ENCODE measurements at places on chromosomes 2 and 18. TPM values are rescaled to one million over a fixed set of nuclear protein-coding genes. Genes with fewer than 3 reads are reported as not detected.

Gene NAB1
- 39.4 TPM for total RNA-seq

DNA sequence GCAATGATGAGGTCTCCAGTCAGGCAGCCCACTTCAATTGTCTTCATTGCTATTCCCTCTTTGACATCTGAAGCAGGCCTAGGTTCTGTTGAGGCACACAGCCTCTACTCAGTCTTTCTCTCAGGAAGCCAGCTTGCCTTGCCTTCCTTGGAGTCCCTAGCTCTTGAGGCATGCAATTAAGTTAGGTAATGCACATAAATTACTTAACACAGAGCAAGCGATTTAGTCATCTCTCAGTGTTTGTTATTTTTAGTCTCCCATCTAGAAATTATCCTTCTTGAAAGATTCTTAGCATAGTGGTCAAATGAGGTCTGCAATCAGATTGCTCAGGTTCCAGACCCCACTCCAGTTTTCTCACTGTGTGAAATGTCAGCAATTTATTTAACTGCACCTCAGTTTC is 32.0 kb downstream of the SULT1C4 start:
- no peak for DNase-seq

GRCh38 chr2:198327526-198327925 is 523.1 kb downstream of the PLCL1 start:
- no peak for DNase-seq

GRCh38 chr2:240647503-240648154 is 22.3 kb downstream of the GPR35 start:
- no peak for DNase-seq

GRCh38 chr2:108934583-108935245 is 54.3 kb downstream of the EDAR start:
- no peak for DNase-seq

Measured in LHCN-M2 (cell line).